ENCODE measurements at places on chromosomes 7 and 10. TPM values are rescaled to one million over a fixed set of nuclear protein-coding genes. Genes with fewer than 3 reads are reported as not detected.

DNA sequence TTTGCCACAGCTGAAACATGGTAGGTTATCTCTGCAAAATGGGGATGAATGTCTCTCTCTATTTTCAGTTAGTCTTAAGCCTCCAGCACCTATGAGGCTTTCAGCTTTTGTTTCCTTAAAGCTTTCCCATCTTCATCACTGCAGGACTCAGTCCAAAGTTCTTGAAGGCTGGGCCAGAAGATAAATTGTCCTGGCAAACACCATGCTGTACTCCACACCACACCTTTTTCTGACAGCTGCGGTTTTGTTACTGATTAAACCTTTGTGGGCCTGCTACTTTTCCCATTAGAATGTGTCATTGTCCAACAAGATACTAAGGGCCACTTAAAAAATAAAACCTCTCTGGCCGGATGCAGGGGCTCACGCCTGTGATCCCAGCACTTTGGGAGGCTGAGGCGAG is 87.2 kb upstream of the A1CF start:
- DNase-seq, result no peak

DNA sequence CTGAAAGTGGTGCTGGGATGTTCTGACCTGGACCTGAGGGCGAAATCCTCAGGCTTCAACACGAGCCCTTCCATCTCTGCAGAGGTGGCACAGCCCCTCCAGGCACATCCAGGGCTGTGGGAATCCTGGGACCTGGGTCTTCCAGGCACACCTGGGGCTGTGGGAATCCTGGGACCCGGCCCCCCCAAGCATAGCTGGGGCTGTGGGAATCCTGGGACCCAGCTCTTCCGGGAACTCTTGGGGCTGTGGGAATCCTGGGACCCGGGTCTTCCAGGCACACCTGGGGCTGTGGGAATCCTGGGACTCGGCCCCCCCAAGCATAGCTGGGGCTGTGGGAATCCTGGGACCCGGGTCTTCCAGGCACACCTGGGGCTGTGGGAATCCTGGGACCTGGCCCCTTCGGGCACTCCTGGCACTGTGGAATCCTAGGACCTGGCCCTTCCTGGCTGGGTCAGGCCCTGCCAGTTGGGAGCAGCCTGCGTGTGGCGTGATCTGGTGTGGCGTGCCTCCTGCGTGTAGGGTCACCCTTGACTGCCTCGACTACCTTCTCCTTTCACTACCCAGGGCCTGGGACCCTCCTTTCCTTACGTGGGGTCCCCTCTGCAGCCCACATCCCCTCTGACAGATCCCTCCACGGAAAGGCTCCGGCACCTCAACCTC is 124.0 kb downstream of the WDR37 start:
- peak; percentile 39 for DNase-seq

GRCh38 chr10:77919713-77920108 is 6.8 kb downstream of the DLG5 start:
- no peak for DNase-seq

DNA sequence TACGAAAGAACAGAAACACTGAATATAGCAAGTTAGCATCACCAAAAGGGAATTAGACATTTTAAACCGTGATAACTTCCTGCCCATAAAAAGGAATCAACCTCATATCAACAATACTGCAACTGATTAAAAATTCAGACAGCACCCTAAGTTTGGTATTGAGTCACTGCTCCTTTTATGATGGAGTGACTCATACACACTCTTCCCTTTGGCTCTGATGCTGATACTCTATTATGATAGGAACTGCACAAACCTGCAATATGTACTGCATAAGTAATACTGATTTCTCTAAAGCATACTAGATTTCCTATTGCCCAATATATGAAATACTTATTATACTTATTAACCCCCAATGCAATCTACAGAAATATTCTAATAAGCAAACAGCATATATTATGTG is 118.7 kb downstream of the PARD3 start:
- DNase-seq, result no peak

DNA sequence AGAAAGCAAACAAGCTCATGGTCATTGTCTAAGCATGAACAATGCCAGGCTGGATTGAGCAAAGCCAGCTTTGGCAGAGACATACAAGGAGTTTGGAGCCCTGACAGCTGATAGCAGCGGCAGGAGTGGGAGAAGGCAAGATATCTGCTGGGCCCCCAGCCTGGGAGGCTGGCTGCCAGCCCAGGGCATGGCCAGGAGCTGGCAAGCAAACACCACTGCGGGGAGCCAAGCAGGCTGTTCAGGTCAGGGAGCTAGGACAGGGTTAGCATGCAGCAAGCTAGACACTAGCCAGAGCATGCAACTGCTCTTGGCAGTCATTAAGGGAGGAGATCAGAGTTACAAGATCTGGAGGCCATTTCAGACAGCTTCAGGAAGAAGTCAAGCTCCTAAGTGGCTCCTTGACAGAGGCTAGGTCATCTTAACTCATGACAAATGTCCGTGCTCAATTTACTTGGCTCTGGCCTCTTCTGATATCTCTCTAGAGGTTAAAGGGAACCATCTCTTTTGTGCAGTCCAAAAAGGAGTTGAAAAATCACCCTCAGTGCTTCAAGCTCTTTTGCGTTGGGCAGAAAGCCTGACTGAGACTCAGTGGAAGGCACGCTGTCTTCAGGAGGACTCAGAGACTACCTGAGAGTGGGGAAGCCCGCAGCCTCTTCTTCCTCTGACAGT is 436.8 kb upstream of the C7orf33 start:
- DNase-seq, result no peak

- peak; percentile 78 for DNase-seq
These were observed 431.2 kb upstream of the IGFBP3 start for GRCh38 chr7:46352004-46352954.

DNA sequence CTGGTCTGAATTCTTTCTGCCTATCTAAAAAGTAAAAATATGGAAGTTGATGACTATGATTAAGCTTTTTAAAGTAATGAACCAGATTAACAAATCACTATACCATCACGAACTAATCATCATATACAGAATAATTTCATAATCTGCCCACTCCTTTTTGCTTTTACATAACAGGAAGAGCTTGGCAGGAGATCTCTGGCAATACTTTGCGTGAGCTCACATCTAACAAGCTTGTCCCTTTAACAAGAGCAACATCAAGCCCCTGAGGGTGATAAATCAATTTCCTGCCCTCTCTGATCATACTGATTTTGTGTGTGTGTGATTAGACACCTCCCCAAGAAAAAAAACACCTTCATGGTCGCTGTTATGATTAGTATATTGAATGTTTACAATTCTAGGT is 143.5 kb upstream of the ASAH2 start:
- DNase-seq, result no peak

- DNase-seq, result peak; percentile 95
These were observed 54.3 kb upstream of the KDM7A start for GRCh38 chr7:140230861-140231770.

- no peak for DNase-seq
These were observed 595 bp downstream of the TBL2 start for GRCh38 chr7:73577627-73578341.

JCAD gene
- total RNA-seq, result 3.9 TPM

DOCK1 gene
- 47.9 TPM for total RNA-seq

ACTL6B gene
- 0.90 TPM for total RNA-seq

HTR7 gene
- 34.3 TPM for total RNA-seq

EIF5AL1 gene
- total RNA-seq, result 0.73 TPM

OPN4 gene
- not detected for total RNA-seq

PDK4 gene
- 0.62 TPM for total RNA-seq

UNCX gene
- total RNA-seq, result not detected

STX1A gene
- total RNA-seq, result 19.4 TPM

CUTC gene
- 23.6 TPM for total RNA-seq

PIP gene
- not detected for total RNA-seq
